Thoracic aorta endothelial cell (primary cell): ENCODE measurements at places on chromosomes 13 and 19. TPM values are rescaled to one million over a fixed set of nuclear protein-coding genes. Genes with fewer than 3 reads are reported as not detected.

Gene ZNF69
- total RNA-seq: 1.4 and 6.8 TPM in 2 replicates

Gene KLK11
- total RNA-seq: not detected in 2 replicates

Gene ZNF90
- total RNA-seq: 1.4 and 2.0 TPM in 2 replicates

Gene ZGLP1
- total RNA-seq: 0.27 and 0.79 TPM in 2 replicates

Gene PSG3
- not detected in 2 replicates for total RNA-seq

Gene SBK2
- total RNA-seq: not detected in 2 replicates

Gene TUBA3C
- total RNA-seq: not detected in 2 replicates

Gene JSRP1
- total RNA-seq: not detected in 2 replicates

Gene ACP7
- 0.07 and 0.27 TPM in 2 replicates for total RNA-seq
